ENCODE measurements at places on chromosomes 7 and 10. TPM values are rescaled to one million over a fixed set of nuclear protein-coding genes. Genes with fewer than 3 reads are reported as not detected.

GRID2IP gene
- not detected for total RNA-seq

HIF1AN gene
- total RNA-seq, result 51.3 TPM

DNA sequence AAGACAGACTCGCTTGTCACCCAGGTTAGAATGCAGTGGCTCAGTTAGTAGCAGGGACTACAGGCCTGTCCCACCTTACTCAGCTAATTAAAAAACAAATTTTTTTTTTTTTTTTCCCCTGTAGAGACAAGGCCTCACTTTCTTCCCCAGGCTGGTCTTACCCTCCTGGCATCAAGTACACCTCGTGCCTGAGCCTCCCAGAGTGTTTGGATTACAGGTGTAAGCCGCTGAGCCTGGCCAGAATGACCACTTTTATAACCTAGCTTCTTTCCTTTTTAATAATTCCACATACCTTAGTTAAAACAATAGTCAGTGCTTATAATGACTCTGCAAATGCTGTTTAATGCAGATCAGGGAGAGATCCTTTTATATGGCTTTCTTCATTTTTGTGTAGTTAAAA, 31.3 kb downstream of the RSBN1L start:
- peak overlapping the region; percentile 31 for H3K4me3 ChIP-seq
- no peak for DNase-seq
- peaks cover 19% of the 10 kb centered on the region for H3K4me1 ChIP-seq

GRCh38 chr10:36779238-36779846, 346.1 kb upstream of the ANKRD30A start:
- no peak overlapping the region for H3K4me3 ChIP-seq
- no peaks in the 10 kb centered on the region for H3K36me3 ChIP-seq
- H3K27me3 ChIP-seq, result no peaks in the 10 kb centered on the region
- no peaks in the 10 kb centered on the region for H3K4me1 ChIP-seq

DNA sequence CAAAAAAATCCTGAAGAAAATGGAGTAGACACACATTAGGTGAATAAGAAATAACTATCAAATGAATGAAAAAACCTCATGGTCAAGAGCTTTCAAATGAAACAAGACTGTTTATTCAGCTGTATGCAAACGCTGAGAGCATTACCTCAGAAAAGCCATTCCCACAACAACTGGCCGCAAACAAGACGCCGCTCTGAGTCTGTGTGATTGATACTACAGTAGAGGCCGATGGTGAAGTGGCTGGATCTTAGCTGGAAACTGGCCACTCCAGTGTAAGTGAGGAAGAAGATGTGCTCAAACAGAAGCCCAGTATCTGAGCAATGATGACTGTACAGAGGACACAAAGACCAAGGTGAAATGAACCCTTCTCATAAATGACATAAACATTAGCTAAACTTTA, 252.4 kb upstream of the GHITM start:
- peak; percentile 28 for DNase-seq
- H3K4me1 ChIP-seq, result no peaks in the 10 kb centered on the region
- H3K27me3 ChIP-seq, result peaks cover 5% of the 10 kb centered on the region

Data from activated CD4-positive, alpha-beta T cell treated with anti-CD3 and anti-CD28 coated beads, Interleukin-2, amount 10 ng/mL, durations not matched to agents 24 days and 14 days (primary cell).